Right ventricle myocardium inferior (tissue), 1 donor: ENCODE measurements at places on chromosomes 4 and X. TPM values are rescaled to one million over a fixed set of nuclear protein-coding genes. Genes with fewer than 3 reads are reported as not detected.

- no peak for DNase-seq
Observed at GRCh38 chr4:119000400-119000799, 111.7 kb downstream of the SYNPO2 start.

DNA sequence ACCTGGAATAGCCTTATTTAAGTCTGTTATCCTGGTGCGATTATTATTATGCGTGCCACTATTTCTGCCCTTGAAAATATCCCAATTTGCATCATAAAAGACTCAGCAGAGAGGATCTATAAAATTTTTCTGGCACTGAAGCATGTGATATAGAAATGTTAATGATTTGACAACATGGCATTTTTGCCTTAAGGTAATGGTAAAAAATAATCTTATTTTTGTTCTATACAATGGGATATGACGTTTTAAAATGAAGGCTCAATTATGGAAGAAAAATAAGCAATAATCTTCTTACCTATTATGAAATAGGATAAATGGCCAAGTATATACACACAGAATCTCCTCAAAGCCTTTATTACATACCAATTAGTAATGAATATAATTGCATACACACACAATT lies 113.5 kb downstream of the PDGFC start:
- DNase-seq: no peak

DNA sequence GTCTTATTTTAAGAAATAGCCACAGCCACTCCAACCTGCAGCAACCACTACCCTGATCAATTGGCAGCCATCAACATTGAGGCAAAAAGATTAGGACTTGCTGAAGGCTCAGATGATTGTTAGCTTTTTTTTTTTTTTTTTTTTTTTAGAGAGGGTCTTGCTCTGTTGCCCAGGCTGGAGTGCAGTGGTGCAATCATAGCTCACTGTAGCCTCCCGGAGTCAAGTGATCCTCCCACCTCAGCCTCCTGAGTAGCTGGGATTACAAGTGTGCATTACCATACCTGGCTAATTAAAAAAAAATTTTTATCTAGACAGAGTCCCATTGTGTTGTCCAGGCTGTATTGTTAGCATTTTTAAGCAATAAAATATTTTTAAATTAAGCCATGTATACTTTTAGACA lies 26.5 kb downstream of the RHOH start:
- DNase-seq: no peak

- DNase-seq: no peak
Observed at GRCh38 chrX:67585401-67585800, 41.6 kb downstream of the AR start.

DNA sequence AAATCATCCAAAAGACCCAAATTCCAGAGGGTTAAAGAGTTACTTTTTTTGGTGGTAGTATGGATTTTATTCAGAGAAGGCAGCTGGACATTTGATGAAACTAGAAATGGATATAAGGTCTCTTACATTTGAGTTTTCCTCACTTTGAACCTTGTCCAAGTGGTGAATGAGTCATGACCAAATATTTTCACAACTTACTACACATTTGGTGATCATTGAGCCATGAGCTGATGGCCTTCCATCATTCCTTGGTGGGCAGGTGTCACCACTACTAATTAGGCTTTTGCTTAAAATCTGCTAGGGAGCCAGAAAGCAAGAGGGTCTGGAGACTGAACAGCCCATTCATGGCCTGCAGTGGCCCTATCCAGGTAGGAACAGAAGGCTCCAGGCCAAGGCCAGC lies 620.2 kb upstream of the INTU start:
- no peak for DNase-seq

IL2 gene
- not detected for total RNA-seq

UGT2B17 gene
- not detected for total RNA-seq

GRCh38 chrX:129581904-129582303 lies 41.8 kb downstream of the OCRL start:
- DNase-seq: no peak

- DNase-seq: no peak
Observed at GRCh38 chr4:186627226-186627865, 72.0 kb upstream of the MTNR1A start.

- no peak for DNase-seq
Observed at GRCh38 chrX:47169726-47170515, 23.7 kb upstream of the UBA1 start.

- DNase-seq: no peak
Observed at GRCh38 chrX:25737540-25737939, 400.6 kb upstream of the MAGEB18 start.

- no peak for DNase-seq
Observed at GRCh38 chr4:177791188-177791587, 349.0 kb upstream of the AGA start.

IQSEC2 gene
- 11.6 TPM for total RNA-seq

FGFBP2 gene
- 2.7 TPM for total RNA-seq

- no peak for DNase-seq
Observed at GRCh38 chr4:24927049-24927448, 14.2 kb upstream of the CCDC149 start.

DNA sequence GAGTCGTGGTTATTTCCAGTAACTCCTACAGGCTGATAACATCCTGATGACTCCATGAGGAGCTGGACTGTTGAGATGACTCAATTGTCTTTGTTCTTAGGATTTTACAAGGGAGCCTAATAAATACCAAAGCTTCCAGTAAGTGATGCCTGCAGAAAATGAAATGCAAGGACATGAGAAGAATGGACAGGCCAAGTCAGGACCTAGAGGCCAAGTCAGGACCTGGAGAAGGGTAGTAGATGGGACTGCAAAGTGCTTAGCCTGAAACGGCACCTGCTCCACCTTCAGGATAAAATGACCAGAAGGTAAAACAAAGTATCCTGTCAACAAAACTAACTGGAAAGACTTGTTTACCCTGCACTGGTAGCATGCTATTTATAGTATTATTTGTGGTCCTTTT lies 6.4 kb upstream of the SLC10A6 start:
- no peak for DNase-seq

SPATA18 gene
- 3.1 TPM for total RNA-seq

DNA sequence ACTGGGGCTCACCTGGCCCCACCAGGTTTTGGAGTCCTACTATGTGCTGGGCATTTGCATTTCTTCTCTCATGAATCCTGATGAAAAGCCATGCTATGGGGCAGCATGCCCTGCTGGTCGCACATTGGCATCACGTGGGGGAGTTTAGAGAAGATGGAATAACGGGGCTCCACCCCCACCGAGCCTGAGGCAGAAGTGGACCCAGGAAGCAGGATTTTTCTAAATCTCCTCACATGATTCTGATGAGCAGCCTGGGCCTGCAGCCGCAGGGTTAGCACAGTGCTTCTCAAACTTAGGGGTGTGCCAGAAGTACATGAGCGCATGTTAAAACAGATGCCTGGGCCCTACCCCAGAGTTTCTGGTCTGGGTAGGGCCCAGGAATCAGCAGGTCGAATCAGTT lies 4.6 kb upstream of the SORCS2 start:
- DNase-seq: no peak

DNA sequence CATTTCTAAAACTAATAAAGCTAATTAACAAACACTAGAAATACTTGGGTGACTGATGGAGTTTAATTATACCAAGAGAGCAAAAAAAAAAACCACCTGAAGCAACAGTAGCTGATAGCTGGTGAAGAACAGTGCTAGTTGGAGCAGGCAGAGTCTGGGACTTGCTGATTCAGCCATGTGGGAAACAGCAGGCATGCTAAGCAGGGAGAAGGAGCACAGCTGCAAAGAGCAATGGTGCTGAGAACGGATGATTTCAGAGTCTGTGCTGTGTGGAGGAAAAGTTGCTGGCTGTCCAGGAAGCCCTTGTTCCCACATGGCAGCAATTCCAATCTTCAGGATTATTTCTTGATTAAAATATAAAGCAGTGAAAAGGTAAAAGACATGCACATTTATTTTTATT lies 68.8 kb downstream of the NPY1R start:
- no peak for DNase-seq

DNA sequence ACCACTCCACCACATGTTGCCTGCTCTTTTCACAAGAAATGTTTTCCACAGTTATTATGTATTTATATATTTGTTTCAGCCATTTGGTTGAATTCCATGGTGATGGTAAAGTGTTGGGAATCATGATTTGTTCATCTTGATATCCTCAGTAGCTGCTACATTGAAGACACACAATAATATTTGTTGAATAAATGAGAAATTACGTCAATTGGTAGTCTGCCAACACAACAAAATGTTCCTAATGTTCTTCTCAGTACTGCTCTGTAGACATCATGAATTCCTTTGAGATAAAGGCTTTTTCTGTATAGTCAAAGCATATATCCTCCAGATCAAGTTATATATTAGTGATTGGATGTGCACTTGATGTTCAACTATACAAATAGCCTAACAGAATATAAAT lies 29.5 kb downstream of the CXXC4 start:
- no peak for DNase-seq

EDA2R gene
- total RNA-seq: 1.4 TPM
